ENCODE measurements at places on chromosomes 1 and 21.

DNA sequence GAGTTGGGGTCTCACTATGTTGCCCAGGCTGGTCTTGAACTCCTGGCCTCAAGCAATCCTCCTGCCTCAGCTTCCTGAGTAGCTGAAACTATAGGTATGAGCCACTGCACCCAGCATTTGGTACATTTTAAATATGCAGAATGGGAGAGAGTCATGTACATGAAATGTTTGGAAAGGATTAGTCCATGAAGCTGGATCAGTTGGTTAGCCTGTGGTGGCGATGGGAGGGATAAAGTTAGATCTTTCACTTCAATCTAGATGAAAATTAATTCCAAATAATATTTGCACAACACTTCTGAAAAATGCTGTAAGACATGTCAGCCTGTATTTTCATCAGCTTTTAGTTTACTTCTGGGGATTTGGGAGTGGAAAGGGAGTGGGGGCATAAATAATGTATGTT lies 188.9 kb downstream of the HUNK start:
- DNase-seq: no peak

DNA sequence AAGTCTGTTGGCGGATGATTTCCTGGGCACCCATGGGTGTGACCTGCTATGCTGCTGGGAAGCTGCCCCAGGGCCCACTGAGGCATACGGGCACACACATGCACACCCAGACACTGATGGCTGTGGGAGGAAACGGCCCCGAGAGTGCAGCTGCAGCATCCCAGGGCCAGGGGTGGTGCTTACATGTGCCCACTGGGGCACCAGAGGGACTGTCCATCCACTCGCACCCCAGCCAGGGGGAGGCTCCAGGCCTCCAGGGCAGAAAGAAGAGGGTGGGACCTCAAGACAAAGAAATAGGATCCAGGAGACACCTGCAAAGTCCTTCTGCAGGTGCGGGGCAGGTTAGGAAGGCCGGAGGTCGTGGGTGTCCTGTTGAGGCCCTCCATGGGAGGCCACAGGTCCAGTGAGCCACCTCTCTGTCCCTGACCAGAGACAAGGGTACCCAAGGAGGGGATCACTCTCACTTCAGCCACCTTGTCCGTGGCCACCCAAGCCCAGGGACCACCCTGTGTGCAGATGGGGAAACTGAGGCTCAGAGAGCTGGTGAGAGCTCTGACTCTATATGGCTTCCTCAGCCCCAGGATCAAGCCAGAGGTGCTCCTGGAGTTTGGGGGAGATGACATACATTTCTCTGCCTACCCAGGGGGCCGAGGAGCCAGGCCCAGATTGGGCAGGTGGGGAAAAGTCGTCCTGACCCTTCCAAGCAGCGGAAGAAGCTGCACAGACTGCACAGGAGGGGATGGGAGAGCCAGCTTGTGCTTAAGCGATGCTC lies 57.1 kb downstream of the WNT9A start:
- DNase-seq: no peak

DNA sequence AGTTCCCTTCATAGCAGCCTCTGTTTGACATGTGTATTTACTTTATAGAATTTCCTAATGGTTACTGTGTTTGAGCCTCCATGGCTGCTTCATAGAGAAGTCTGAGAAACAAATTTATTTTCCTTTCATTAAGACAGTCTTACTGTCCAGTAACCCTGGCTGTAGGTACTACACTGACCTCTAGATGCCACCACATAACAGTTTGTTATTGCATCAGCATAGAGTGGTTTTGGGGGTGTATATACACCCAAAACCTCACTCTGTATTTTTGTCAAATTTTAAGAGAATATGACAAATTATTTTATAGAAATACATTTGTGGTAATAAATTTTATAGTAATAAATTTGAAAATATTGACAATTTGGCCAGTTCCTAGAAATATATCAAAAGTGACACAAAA lies 57.3 kb downstream of the OBSCN start:
- DNase-seq: no peak

GRCh38 chr1:151002051-151002450 lies 4.7 kb downstream of the MINDY1 start:
- no peak for DNase-seq

DNA sequence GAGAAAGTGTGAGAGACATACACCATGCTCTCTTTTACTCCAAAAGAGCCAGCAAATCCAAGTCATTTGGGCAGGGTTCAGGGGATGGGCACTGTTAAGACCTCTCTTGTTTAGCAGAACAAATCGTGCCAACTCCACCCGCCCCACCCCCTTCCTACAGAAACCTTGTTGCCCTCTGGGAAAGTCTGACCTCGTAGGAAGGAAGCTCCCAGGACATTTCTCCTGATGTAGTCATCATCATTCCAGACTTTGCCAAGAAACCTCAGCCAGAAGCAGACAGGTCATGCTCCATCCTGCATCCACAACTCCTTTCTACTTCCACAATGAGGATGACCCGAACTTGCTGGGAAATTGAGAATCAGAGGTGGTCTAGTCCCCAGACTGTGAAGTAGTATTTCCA lies 57.7 kb downstream of the UBE2T start:
- DNase-seq: no peak

Data from activated naive CD4-positive, alpha-beta T cell (primary cell).